GM20000 (cell line): ENCODE measurements at places on chromosomes 5 and 9.
A peak's percentile ranks its signal among the peaks of the same experiment; 100 is the strongest.

DNA sequence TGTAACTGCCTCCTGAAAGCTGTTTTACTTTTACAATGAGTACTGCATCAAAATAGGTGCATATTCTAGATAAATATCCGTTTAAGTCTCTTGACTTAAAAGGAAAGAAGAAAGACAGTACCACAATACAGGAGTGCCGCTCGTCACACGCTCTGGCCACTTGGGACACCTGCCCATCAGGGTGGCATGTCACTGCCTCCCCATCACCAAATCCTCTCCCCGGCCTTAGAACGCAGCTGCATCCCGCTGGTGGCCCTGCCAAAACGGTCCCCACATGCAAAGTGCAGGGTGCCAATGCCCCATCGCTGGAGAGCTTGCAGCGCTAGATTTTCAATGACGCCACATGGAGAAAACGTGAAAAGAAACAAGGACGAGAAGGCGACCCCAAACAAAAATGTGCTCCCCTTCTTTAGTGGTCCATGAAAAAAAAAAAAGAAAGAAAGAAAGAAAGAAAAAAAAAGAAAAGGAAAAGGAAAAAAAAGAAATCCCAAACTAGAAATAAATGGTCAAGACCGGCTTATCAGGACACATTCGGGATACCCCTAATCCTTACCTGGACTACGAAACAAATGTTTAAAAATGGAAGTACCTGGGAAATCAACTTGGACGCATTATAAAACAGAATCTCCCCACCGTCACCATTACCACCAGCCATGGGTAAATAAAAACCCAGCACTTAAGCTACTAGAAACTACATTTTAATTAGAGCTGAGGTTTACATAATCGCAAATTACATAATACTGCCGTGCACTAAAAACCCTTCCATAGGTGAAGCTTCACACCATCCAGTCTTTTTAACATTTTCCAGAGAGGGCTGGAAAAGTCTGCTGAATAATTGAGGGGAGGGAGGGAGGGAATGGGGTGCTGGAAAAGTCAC is 1.0 kb downstream of the ANKH start:
- DNase-seq: no peak

- DNase-seq: no peak
Measured at GRCh38 chr5:44983006-44983405, 174.3 kb downstream of the MRPS30 start.

- DNase-seq: no peak
Measured at GRCh38 chr5:122310889-122311288, 1.1 kb upstream of the SNCAIP start.

- no peak for DNase-seq
Measured at GRCh38 chr5:107213025-107213424, 457.7 kb downstream of the EFNA5 start.

- DNase-seq: peak; percentile 86
Measured at GRCh38 chr5:79990598-79991507, at the start of gene MTX3. Gene MTX3 (minus strand): TSS chr5:79991262. CDS start chr5:79991238, 24 bp downstream.

DNA sequence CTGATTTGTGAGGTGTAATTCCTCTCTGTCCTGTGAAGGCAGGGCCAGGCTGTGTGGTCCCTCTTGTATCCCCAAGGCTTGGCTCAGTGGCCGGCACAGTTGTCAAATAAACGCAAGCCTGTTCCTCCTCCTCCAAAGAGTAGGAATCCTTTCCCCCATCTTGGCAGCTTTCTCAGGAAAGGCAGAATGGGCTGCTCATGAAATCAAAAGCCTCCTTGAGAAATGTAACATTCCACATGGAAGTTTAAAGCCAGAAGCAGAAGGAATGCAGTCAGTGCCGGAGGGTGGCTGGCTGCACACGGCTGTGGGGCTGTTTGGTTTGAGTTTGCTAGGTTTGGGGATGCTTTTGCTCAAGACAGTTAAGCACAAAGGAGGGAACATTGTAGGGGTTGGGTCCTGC is 34.5 kb upstream of the MED10 start:
- no peak for DNase-seq

GRCh38 chr5:54440456-54440893 is 15.0 kb upstream of the HSPB3 start:
- peak; percentile 48 for DNase-seq

DNA sequence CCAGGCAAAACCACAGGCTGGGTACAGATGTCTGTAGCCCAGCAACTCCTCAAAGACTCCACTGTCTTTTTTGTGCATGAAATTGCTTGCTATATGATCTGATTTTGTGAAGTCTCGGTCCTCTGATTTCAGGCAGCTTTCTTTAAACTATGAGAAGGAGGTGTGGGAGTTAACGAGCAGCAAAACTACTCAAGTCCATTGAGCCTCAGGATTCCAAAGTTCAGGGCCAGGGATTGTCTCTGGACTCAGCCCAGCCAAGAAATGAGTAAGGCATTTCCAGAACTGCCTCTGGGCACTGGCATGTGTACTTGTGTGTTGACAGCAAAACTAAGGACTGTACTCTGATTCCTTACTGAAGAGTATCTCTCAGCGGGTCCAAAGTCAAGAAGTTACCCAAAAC is 53.4 kb upstream of the GLIS3 start:
- DNase-seq: no peak

DNA sequence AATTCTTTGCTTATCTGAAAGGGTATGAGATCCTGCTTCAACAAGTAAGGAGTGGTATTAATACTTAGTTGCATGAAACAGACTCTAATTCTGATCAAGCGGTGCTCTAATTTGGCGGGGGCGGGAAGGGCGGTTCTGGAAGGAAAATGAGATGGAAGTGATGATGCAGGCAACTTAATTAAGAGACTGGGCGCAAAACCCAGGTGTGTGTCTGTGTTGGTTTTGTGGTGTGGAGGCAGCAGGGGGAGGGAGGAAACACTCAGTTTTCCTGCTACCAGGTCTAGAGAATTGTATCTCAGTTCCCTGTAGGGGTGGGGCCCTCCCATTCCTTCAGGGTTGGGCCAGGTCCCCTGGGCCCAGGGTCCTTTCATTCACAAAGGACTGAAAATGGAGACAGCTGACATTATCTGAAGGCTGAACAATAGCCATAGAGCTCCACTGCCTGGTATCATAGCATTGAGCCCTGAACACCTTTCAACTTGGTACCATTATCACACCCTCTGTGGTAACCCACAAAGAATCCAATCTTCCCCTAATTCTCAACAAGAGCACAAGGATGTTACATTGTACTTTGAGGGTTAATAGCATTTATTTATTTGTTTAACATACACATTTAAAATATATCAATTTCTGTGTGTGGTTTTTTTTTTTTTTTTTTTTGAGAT is 17.2 kb upstream of the C5orf47 start:
- DNase-seq: no peak

GRCh38 chr5:446066-446882 is 3.3 kb downstream of the EXOC3 start:
- no peak for DNase-seq

DNA sequence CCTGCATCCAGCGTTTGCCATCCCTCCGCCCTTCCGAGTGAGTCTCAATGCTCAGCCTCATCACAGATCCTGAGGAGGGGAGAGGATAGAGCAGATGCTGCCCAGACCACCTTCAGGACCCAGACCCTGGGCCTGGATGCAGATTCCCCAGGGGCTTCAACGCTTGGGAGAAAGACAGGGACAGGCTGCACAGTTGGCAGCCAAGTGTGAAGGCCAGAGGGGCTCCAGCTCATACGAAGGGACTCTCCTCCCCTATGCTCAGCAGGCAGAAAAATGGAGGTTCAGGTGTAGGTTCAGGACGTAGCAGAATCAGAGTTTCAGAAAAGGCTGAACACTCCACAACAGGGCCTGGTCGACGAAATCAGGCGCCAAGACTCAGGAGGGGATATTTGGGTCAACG is 378.5 kb upstream of the IRX1 start:
- DNase-seq: no peak

GRCh38 chr9:89408628-89409101 is 89.2 kb downstream of the SEMA4D start:
- no peak for DNase-seq

DNA sequence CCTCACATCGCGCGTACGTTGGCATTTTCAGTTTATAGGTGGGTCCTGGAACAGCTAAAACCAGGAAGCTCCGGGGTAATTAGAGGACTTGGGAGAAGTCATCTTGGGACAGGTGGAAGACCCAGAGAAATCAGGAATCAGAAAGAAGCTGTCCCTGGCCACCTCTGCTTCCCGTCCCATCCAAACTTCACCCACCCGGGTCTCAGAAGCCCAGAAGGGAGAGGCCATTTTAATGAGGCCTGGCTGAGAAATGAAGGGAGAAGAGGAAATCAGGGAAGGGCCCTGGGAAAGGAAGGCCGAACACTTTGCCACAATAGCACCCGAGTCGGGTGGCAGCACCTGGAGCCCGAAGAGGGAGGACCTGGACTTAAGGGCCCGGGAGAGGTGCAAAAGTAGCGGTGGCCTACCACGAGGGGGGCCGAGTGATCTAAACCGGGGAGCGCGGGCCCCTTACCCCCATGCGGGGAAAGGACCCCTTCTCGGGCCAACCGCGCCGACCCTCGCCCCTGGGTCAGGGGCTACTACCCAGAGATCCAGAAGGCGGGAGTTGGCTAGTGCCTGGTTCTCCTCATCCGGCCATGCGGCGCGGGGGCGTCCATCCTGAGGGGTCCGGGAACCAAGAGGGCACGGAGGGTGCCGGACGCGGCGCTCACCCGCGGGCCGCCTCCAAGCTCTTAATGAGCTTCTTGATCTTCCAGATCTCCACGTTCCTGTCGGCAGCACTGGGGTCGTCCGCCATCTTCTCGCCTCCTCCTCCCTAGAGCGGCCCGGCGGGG is 668 bp downstream of the ETF1 start:
- DNase-seq: no peak

DNA sequence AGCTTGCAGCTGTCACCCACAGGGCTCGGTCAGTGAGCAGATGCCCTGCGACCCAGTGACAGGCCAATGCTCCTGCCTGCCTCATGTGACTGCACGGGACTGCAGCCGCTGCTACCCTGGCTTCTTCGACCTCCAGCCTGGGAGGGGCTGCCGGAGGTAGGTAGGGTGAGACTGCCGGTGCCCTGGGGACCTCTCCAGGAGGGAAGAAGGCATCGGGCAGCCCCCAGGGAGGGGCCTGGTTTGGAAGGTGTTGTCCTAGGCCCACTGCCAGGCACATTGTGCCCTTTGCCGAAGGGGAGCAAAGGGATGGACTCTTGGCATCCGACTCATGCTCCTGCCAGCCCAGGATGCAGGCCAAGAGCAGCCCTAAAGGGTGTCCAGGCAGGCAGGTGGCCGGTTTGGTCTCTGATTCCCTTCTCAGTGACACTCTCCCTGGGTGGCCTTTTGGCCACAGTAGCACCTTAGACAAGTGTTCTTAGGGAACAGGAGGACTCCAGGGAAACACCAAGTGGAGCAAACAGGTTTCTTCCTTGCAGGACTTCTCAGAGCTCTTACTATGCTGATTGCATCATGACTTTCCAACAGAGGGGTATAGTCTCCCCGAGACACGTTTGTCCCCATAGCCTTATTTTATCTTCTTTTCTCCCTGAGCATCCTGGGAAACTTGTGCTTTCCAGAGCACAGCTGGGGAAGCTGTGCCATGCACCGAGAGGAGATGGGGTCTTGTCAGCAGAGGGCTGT is 28.1 kb upstream of the AIF1L start:
- no peak for DNase-seq

DNA sequence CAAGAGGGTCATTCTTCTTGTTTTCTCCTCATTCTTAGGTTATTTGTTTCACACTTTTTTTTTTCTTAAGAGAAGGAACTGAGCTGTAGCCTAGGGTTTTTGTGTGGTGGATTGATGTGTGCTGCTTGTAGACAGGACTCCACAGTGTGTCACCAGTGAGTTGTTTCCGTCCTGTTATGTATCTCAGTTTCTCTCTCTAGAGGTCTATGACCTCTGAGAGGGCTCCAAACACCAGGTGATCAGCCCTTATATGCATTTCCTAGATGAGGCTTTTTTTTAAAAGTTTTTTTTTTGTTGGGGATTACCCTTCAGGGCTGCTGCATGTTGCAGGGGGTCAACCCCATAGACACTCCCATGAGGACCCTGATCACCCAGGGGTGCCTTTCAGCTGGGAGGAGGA is 124.2 kb upstream of the MAST4 start:
- DNase-seq: no peak

GRCh38 chr9:97568461-97569275 is 64.5 kb downstream of the TSTD2 start:
- no peak for DNase-seq

GRCh38 chr5:127697894-127698600 is 5.1 kb upstream of the CCDC192 start:
- no peak for DNase-seq
